Fibroblast of skin of right quadriceps (primary cell): ENCODE measurements at places on chromosomes 2 and 18.

GRCh38 chr18:32851936-32852335 is 79.1 kb upstream of the KLHL14 start:
- DNase-seq, result no peak

DNA sequence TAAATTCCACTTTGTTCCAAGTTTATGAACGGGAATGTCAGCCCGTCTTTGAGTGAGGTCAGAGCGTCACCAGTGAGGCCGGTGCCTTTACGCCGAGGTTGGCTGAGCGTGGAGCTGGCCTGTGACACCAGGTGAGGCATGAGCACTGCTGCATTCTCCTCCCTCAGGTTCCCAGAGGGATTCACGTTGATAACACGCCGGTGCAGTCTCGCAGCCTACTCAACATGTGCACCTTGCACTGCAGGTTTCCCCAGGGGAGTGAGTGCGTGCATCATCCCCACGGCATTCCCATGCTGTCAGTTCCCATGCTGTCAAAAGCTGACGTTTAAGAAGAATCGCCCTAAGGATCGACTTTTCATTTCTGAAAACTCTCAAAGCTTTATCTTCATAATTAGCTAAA is 213.3 kb downstream of the LDLRAD4 start:
- DNase-seq, result no peak

- DNase-seq, result no peak
Measured at GRCh38 chr2:47266939-47267710, 112.0 kb upstream of the STPG4 start.

GRCh38 chr2:191150230-191150599 is 579 bp downstream of the STAT4 start:
- DNase-seq, result no peak

GRCh38 chr2:53840580-53840979 is 19.2 kb downstream of the GPR75 start:
- no peak for DNase-seq
